ENCODE measurements at places on chromosomes 1 and 21.

DNA sequence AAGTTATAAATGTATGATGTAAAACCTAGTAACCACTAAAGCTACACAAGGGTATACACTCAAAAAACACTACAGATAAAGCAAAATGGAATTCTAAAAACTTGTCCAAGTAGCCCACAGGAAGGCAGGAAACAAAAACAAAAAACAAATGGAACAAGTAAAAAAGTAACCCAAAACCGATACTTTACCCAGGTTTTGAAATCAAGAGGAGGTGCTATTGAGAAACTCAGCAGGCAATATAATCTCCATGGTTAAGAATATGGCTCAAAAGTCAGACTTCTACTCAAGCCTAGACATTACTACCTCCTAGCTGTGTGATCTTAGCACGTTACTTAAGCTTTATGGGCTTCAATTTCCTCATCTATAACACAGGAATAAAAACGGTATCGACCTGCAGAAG, 13.3 kb downstream of the RBBP5 start:
- DNase-seq, result no peak

DNA sequence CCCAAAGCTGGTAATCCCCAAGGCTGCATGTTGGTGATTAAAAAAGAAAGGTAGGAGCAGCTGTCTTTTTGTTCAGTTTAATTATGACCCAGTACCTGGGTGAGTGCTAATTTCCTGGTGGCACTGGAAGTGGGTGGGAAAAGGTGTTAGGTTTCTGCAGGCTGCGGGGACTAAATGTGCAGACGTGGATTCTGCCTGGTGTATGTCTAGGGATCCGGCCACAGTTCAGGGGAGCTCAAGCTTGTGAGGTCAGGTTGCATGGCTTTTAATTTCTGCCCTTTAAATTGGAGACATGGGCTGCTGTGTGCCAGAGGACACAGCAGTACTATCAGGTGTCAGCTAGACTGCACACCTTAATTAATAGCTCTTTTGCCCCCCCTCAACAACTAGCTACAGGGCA, 20.3 kb upstream of the TBX19 start:
- no peak for DNase-seq

GRCh38 chr1:185017338-185017737, 28.0 kb upstream of the RNF2 start:
- no peak for DNase-seq

DNA sequence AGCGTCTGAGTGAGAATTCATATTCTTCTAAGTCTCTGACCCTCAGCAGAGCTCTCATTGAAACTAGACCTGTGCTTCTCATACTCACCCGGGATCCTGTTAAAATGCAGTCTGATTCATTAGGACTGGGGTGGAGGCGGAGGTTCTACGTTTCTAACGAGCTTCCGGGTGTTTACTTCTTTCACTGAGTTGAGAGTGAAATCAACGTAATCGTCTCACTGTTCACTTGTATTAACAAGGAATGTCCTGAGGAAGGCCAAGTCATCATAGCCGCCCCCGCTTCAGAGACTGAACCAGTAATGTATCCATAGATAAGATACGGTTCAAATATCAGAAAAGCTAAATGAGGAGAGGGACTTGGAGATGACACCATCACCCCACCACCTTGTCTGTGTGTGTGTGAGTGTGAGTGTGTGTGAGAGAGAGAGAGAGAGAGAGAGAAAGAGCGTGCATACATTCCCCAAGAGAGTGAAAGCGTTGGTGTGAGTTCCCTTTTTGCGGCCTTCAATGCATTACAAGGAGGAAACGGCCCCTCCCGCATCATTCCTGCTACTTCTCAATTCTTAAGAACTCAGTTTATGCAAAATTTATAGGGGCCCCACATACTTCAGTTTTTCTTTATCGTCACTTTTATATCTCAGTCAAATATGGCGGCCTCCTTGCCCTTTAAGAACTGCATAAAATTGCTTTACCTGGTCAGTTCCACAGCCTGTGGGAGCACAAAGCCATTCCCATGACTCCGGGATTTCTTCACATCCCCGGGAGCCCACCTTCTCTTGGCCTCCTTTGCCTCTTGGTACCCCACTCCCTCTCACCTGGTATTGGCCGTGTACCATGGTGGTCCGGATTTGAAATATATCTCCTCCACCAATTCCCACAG, 19.8 kb downstream of the KMO start:
- no peak for DNase-seq

DNA sequence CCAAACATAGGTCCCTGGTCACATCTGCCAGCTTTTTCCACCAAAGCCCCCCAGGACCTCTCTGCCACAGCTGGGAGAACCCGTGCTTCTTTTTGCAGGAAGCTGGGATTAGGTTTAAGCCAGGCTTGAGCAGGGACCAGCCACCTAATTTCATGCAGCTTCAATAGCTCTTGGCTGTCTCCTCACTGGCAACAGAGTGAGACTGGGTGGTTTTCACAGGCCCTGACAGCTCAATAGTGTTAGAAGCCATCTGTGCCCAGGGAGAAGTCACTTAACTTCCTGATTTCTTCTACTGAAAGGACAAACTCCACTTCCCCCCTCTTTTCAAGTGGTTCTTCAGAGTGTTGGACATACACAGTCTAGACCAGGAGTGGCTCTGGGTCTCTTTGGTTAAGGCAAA, 20.4 kb upstream of the SRSF4 start:
- no peak for DNase-seq

DNA sequence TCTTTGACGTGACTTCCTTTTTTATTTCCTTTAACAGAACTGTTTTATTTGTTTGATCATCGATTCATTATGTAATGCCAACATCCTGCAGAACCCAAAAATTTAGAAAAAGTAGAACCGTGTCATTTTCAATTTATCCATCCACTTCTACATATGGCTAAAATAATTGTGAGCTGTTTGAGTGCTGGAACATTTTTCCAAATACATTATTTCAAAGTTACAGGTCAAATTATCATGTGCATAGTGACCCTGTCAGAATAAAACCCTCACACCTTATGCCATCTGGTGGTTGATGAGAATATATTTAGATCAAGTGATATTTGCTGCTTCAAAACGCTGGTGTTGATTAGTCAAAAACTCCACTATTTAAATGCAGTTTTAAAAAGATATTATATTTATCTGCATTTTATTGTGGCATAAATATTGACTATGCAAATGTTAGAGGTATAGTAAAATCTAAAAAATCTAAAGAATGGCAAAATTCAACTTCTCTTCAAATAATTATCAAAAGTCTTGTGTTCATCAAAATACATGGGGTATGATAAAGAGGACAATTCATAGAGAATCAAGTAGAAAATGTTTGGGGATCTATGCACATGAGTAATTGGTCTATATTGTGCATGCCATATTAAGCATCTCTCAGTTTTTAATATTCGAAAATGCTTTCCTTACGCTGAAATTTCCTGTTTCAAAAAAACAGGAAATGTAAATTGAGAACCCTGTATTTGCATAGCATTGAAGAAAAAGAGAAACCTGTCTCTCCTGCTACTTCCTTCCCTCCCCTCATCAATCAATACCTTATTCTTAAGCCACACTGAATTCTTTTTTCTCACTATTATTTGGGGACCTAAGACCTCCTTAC, 39.7 kb downstream of the UBE2U start:
- peak; percentile 28 for DNase-seq

- no peak for DNase-seq
Observed at GRCh38 chr1:201443747-201444146, 22.2 kb upstream of the TNNI1 start.

GRCh38 chr1:224308064-224308463, 21.9 kb downstream of the NVL start:
- no peak for DNase-seq

GRCh38 chr1:7543718-7544090, 227.4 kb upstream of the VAMP3 start:
- no peak for DNase-seq

GRCh38 chr21:36208326-36209013, 51.8 kb downstream of the DOP1B start:
- DNase-seq, result no peak

DNA sequence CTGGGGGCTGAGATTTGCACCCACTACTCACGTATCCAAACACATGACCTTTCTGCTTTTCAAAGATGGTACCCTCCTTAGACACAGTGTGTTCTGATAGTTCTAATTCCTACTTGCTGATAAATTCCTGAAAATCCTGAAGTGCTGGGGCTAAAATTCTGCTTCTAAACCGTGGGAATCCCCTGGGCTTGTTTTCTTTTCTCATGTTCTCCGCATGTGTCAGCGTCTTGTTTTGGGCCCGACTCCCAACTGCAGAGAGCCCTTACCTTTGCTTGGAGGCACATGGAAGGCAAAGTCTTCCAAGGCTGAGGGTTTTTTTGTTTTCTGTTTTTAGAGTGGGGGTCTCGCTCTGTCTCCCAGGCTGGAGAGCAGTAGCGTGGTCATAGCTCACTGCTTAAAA, 27.2 kb downstream of the PSMG1 start:
- no peak for DNase-seq

DNA sequence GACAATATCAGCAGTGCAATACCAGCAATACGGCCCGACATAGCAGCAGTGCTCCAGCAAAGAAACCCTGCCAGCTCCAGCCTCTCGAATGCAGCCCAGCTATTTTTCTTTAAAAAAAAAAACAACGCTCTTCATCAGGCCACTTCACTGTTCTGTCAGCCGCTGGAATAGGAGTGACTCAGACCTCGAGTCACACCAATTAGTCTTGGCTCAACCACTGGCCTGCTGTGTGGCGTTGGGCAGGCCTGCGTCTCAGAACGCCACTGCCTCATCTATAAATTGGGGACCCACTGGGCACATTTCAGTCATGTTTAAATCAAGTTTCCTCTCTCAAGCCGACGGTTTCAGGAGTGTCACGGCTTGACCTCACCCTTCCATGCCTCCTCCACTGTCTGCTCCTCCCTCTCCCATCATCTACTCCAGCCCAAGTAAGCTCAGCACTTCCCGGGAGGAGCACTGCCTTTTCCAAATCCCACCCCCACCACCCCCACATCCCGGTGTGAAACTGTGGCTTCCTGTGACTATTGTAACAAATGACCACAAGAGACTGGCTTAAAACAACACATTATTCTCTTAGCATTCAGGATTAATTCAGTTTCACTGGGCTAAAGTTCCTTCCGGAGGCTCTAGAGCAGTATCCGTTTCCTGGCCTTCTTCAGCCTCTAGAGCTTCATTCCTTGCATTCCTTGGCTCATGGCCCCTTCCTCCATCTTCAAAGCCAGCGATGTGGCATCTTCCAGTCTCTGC, 71.9 kb upstream of the EFHD2 start:
- no peak for DNase-seq

DNA sequence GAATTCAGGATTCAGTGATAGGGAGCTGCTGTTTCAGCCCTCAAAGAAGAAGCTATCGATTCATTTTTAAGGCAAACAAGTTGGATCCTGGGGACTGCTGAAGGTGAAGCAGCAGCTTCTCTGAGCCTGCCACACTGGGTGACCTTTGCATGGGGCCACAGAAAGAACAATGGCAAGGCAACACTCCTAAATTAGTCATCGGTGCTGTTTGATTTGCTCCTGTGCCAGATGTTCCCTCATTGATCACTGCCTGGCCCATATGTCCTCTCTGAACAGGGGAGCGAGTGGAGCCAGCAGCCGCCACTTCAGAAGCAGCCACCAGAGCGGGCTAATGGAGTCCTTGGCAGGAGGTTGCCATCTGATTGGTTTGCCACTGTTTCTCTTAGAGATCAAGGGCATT, 391.5 kb downstream of the NTNG1 start:
- no peak for DNase-seq

DNA sequence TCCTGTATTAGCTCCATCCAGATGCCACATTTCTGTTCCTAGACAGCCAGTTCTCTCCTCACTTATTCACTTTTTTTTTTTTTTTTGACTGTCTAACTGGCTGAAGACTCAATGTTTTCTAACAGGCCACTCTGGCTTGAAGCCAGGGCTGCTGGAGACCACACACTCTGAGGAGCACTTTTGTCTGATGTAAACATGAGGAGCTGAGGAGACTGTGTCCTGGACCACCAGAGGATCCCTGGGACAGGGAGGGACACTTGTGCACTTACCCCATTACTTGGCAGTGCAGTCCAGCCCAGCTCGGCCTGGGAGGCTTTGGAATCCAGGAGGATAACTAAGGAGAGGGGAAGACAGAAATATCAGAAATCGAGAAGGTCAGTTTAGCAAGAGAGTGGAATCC, 2.4 kb downstream of the EPHA10 start:
- DNase-seq, result no peak

DNA sequence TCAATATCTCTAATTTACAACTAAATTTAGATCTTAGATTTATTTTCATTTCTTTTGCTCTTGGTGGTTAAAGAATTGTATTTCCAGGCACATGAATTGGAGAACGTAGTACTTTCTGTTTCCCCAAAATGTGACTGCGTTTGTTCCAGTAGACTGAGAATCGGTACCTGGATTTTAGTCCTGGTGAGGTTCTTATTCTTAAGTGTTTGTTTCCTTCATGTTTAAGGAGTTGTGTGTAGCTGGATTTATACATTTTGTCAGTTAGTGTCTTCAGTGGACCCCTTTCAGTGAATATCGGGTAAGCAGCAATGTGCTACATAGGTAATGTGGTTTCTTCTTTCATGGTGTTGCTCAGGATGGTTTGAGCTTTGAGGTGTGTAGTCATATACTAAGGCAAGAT, 6.8 kb downstream of the MIER1 start:
- peak; percentile 16 for DNase-seq

- DNase-seq, result no peak
Observed at GRCh38 chr1:66951513-66951912, 26.7 kb downstream of the MIER1 start.

DNA sequence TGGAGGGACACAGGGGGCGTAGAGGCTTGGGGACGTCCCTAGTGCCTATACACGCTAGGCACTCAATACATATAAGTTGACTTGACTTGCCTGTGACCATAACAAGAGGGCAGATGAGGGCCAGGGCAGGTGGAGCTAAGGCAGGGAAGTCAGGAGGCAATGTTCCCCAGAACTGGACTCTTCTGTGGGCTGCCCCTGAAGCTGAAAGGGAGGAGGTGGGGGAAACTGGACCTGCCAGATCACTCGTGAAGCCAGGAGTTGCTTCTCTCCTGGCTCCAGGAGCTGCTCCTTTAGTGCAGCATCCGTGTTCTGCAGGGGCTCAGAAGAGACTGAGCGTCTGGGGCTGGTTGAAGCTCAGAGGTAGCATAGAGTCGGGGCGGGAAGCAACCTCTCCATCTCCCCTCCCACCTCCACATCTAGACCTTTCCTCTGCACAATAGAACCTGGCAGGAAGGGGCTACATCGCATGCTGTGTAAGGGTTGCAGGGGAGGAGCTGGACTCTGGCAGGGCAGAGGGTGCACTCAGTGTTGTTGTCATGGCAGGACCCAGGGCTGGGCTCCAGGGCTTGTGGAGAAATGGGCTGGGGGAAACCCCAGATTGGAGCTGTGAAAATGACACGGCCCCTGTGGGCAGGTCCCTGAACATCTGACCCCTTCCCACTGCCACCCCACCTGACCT, 2.9 kb upstream of the SEMA4A start:
- DNase-seq, result no peak

Data from Jurkat, Clone E6-1 (cell line).